ENCODE measurements at places on chromosomes 16 and 17.
A peak's percentile ranks its signal among the peaks of the same experiment; 100 is the strongest.

GRCh38 chr17:53924530-53925455, 102.1 kb downstream of the KIF2B start:
- no peak for DNase-seq

- no peak for DNase-seq
Observed at GRCh38 chr16:46839986-46840443, 9.0 kb upstream of the C16orf87 start.

GRCh38 chr17:73401911-73402310, 90.1 kb upstream of the CDC42EP4 start:
- peak; percentile 37 for DNase-seq

- peak; percentile 71 for DNase-seq
Observed at GRCh38 chr17:27407916-27408864, 48.1 kb upstream of the KSR1 start.

GRCh38 chr17:4946312-4946976, 1.9 kb downstream of the PFN1 start:
- DNase-seq: no peak

DNA sequence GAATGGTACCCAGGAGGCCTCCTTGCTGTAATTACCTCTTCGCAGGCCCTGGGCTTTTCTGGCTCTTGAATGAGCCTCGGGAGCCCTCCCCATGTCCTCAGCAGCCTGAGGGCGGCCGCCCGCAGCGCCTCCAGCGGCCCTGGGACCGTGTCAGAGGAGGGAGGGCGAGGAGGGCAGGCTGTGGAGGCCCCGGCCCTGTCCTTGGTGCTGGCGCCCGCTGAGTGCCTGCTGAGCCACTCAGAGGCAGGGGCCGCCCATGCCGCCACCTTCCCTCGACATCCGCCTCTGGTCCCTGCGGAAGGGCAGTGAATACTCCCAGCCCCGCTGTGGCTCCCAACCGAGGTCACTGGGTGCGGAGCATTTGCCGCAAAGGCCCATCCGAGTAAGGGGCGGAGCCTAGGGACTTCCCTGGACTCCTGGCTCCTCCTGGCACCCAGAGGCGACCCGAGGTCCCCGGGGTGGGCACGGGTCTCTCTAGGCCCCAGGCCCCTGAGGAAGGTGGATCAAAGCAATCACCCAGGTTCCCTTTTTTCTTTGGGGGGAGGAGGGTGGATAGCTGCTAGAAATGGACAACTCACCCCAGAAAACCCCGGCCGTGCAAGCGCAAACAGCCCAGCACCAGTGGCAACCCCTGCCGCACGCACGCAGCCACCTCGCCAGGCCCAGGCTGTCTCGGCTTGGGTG, 2.8 kb downstream of the RBFOX3 start:
- no peak for DNase-seq

GRCh38 chr16:946048-946395, 24.8 kb downstream of the LMF1 start:
- DNase-seq: peak; percentile 40

- no peak for DNase-seq
Observed at GRCh38 chr17:68686108-68686988, 85.2 kb upstream of the FAM20A start.

DNA sequence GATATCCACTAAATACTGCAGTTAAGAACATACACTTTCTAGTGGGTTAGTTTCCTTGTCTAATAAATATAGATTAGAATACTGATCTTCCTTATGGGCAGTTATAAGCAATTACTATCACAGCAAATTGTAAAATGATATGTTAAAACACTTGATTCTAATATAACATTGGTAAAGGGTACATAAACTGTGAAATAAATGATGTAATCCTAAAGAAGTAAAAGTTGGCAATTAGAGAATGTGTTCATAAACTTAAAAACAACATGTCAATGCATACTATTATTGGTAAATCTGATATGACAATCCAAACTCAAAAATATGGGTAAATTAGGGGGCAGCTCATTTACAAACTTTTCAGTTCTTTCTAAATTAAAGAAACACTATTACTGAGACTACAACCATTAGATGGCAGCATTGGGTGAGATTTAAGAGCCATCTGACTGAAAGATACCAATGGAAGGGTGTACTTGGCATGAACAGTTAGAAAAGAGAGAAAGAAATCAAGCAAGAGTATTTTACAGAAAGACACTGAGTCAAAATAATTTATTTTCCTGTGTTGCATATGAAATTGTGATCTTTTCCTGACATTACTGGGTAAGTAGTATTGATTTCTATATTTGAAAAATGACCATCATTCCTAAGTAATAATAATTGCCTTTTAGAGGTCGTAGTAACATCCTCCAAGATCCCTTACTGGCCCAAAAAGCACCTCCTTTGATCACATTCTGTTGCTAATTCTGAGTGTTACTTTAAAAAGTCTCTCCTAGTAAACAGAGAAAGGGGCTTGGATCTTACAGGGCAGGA, 119.6 kb downstream of the SPAG9 start:
- peak; percentile 69 for DNase-seq

DNA sequence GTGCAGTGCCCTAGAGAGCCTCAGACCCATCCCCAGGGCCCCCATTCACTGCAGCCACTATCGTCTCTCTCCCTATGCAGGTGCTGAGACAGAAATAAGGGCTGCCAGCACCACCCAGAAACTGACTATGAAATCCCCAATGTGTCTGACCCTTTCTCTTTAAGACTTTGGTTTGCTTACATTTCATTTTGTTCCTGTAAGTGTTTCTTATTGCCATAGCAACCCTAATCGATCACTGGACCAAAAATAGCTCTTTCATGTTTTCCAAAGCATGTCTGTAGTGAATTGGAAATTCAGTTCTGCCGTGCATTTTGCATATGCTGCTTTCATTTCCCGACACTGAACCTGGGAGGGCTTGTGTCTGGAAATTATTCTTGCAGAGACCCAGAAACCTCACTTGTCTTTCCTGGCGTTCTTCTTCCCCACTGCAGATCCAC, 148.7 kb upstream of the NOL11 start:
- DNase-seq: no peak

- peak; percentile 94 for DNase-seq
Observed at GRCh38 chr16:68265078-68265920, 973 bp downstream of the SLC7A6 start.

GRCh38 chr16:28192806-28193529, 18.8 kb downstream of the XPO6 start:
- no peak for DNase-seq

DNA sequence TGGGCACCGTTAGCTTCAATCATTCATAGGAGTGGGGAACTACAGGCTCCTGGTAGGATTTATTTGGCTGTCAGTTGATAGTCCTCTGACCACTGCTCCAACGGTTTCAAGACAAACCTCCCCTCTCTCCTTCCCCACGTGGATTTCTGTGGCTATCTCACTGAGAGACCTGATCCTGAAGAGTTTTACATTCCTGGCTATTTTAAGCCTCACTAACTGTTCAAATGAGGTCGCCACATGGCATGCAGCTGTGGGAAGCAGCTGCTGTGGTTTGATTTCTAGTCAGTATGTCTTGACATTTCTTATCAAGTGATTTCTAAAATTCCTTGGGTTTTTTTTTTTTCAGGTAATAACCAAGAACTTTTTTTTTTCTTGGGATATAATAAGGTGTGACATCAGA, 38.3 kb downstream of the CDK5R1 start:
- DNase-seq: peak; percentile 54

DNA sequence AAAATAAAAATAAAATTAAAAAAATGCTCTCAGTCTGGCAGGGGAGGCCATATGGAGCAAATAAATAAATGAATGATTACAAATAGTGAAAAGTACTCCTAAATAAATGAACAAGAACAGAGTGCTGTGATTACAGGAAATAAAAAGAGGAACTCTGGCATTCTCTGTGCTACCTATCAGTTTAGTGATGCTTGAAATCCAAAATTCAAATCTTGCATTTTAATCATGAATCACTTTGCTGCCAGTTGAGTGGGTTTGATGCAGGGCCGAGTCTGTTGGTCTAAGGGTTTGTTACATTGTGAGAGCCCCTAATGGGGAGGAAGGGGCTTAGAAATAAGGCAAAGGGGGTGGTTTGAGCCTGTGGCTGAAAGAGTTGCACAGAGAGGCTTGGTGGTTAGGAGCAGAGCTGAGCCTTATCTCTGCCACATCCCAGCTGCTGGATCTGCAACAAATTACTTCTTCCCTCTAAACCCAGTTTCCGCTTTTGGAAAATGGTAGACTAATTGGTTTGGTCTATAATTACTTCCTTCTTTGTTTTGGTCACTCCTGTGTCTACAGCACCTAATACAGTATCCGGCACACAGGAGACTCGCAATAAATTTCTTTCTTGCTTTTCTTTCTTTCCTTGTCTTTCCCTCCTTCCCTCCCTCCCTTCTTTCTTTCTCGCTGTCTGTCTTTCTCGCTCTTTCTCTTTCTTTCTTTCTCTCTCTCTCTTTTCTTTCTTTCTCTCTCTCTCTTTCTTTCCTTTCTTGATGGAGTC, 6.3 kb upstream of the ABCC1 start:
- DNase-seq: no peak

DNA sequence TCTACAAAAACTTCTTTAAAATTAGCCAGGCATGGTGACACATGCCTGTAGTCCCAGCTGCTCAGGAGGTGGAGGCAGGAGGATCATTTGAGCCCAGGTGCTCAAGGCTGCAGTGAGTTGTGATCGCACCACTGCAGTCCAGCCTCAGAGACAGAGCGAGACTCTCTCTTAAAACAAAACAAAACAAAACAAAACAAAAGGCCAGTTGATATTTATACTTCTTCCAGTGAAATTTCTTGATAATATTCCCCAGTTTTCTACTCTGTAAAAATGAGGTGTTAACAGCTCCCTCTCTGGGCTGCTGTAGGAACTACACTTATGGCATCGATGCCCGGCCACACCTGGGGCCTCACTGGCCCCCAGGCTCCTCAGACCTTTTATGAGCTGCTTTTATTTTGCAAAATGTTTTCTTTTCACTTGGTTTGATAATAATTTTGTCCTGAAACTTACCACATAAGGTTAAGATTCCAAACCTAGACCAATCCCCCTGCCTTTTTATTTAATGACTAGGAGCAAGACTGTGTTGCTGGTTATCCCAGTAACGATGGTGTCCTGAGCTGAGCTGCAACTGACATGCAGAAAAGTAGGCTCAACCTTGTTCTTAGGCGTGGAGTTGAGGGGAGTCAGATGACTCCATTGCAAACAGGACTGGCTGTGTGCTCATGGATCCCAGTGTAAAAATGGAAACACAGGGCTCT, 17.6 kb downstream of the MAPK8IP3 start:
- DNase-seq: peak; percentile 51

DNA sequence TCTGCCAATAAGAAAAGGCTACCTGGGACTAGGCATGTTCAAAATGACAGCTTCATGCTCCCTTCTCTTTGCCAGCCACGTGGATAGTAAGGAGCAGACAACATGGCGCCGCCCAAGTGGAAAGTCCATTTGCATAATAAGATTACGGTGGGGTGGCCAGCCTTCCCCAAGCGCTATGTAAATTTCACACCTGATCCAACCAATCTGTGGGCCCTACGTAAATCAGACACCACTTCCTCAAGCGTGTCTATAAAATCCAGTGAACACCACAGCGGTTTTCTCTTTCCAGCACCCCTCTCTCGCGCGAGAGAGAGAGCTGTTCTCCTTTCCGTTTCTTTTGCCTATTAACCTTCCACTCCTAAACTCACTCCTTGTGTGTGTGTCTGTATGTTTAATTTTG, 140.3 kb upstream of the ERCC4 start:
- peak; percentile 68 for DNase-seq

GRCh38 chr16:801584-802363, 1.2 kb upstream of the GNG13 start:
- DNase-seq: no peak

GRCh38 chr16:28538733-28539596, at the start of gene NUPR1:
Gene NUPR1 (minus strand): TSS chr16:28538974. CDS start chr16:28538907, 67 bp downstream.
- peak; percentile 94 for DNase-seq

DNA sequence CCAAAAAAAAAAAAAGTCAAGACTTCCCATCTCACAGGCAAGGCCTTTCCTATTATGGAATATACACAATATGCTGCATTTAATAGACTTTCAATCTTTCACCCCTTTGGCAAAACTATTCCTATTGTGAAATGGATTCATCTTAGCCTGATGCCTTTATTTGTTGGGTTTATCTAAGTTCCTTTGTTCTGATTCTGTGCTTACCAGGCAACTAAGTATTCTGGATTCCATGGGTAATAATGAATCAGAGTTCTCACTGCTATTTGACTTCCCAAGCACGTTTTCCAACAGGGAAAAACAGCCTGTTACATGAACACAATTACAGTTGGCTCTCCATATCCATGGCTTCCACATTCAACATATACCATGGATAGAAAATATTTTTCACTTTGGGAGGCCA, 135.5 kb downstream of the MYO1D start:
- no peak for DNase-seq

- DNase-seq: no peak
Observed at GRCh38 chr16:48546774-48547173, 63.2 kb downstream of the N4BP1 start.

DNA sequence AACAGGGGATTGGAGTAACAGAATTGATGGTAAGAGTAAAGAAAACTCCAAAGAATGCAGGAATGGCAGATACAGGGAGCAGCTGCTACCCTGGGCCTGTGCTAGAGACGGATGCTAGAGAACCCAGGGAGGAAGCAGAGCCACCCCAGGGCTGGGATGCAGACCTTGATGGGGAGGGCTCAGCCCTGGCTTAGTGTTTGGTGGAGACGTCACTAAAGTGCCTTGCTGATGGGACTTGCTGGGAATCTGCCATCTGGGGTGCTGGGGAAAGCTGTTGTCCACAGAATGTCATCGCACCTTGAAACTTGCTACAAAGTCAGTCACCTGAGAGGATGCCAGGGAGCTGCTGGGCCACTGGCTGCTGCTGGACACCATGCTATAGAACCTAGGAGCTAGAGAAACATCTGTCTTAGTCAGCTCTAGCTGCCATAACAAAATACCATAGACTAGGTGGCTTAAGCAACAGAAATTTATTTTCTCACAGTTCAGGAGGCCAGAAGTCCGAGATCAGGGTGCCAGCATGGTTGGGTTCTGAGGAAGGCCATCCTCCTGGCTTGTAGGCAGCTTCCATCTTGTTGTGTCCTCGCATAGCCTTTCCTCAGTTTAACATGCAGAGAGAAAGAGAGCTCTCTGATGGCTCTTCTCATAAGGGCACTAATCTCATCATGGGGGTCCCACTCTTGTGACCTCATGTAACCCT, 15.3 kb downstream of the MT1X start:
- no peak for DNase-seq

GRCh38 chr17:34451313-34451712, 88.3 kb upstream of the CCL1 start:
- DNase-seq: no peak

- no peak for DNase-seq
Observed at GRCh38 chr17:61570118-61570517, 20.9 kb downstream of the NACA2 start.

- no peak for DNase-seq
Observed at GRCh38 chr17:41308918-41309359, at the start of gene KRTAP16-1. Gene KRTAP16-1 (minus strand): TSS chr17:41309309. CDS start chr17:41309253, 56 bp downstream.

DNA sequence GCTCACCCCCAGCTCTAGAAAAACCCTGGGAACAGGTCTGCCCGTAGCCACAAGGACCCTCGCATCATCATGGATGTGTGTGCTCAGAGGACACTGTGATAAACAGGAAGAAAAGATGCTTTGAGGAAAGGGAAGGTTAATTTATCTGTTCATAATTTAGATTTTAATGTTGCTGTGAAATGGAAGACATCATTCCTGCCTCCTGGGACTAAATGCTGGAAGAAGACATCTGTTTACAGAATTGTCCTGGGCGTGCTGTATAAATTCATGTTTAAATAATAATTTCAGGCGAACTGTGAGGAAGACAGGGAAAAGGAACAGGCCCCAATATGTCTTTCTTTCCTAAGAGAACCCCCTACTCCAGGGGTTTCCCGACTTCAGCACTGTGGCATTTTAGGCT, 112.6 kb downstream of the SHISA6 start:
- no peak for DNase-seq

GRCh38 chr16:1221628-1222552, 3.2 kb downstream of the TPSG1 start:
- no peak for DNase-seq

GRCh38 chr17:65697661-65698060, 136.2 kb upstream of the AXIN2 start:
- no peak for DNase-seq
